ENCODE measurements at places on chromosomes 3 and 15.

DNA sequence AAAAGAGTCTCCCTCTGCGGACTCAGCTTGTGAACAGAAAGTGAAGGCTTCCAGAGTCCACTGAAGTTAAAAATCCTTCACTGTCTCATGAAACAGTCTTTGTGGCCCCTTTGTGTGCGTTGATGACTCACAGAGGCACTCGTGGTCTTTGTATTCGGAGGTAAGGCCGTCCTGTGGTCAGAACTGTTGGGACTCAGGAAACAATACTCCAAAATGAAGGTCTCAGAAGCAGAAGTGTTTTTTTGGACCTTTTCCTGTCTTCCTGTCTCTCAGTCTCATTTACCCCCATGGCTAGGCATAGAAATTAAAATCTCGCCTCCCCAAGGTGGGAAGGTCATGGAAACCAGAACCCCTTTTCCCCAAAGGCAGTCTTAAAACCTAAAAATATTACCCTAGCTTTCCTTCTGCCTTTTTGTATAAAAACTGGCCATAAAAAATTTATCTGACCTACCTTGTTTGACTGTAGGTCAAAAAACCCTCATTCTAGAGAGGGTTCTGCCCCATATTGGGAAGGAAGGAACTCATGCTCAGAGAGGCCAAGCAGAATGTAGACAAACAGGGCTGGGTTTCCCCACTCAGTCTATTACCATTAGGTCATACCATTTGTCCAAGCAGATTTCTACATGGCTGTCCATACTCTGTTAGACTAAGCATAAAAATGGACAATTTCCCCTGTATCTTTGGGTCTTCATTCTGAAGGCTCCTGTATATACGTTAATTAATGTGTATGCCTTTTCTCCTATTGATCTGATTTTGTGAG, 19.1 kb upstream of the EPB42 start:
- no peak for DNase-seq

DNA sequence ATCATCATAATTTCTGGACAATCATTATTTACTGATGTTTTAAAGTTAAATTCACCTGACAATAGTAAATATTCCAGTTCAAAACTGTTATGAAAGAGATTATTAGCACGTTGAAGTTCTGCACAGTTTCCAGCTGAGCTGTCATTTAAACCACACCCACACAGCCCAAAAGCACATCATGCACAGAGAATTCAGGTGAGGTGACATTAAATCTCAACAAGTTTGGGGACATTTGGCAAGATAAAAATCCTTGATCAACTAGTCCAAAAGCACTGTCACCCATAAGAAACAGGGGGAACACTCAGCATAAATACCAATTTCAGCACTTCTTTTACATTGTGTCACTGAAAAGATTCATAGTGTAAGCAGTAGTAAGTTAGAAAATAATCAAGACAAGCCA, 6.9 kb downstream of the NCEH1 start:
- DNase-seq = no peak

DNA sequence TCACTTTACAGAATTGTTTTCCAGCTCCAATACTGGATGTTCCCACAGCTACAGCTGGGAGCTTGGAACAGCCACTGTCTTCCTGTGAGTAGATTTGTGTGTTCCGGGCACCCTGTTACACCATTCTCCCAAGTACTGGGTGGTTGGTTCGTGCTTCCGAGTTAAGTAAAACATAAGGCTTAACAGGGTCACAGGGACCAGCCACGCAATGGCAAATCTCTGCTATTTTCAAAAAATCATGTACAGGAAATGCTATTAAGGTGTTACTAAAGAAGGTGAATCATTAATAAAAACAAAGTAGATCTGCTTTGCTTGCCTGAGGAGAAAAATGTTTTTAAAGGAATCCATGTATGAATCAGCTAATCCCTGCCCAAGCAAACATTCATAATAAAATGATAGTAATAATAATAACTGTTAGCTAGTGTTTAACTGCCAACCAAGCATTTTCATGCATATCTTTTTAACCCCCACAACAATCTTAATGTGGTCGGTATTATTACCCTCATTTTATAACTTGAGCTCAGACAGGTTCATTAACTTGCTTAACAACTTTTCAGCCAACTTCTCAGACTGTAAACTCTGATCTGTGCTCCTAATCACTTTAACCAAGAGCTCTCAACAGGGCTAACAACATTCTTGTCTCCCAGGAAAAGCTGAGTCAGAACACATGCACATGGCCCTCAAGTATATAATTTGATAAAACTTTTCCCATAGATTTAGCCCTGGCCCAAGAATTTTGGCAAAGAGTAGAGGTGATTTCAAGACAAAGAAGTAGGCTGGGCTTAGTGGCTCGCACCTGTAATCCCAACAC, 2.7 kb upstream of the C2CD4A start:
- no peak for DNase-seq

DNA sequence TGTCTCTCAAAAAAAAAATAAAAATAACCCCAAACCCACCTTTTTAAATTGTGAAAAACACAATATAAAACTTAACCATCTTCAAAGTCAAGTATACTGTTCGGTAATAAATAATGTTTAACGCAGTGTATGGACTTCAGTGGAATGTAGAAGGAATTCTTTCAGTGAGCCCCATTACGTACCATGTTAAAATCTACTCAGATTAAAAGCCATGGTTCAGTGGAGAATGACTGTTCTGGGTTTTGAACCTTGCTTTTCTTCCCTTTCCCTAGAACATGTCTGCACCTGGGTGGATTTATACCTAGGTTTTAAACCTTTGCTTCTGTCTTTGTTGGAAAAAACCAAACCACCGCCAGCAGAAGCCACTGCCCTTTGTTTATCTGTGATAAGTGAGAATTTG, 27.5 kb downstream of the DAG1 start:
- no peak for DNase-seq

GRCh38 chr3:44323341-44323955, 15.1 kb upstream of the TCAIM start:
- peak; percentile 43 for DNase-seq

DNA sequence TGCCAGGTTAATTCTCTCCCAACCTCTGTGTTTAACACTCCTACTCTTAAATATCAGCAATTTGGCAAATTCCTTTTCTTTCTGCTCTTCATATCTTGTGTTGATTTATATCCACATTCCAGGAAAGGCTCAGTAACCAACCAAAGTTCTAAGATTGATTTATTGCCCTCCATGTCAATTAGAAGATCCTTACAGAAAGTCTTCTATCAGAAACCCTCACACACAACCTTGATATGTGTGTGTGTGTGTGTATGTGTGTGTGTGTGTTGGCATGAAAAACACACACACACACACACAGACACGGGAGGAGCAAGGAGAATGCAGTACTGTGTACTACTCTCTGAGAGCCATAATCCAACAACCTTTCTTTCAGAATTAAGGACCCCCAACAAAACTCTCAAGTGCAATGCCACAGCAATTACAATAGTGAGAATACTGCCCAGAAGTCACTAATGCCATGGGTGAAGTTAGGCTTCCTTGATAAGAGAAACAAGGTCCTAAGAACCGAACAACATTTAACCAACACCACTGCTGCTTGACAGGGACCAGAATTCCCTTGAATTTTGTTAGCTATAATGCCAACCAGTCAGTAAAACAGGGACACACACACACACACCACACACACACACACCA, 1.1 kb downstream of the LSAMP start:
- no peak for DNase-seq

- DNase-seq = no peak
These were observed 73.9 kb upstream of the KCNH8 start for GRCh38 chr3:19074257-19074900.

GRCh38 chr3:2568929-2569328, 470.3 kb downstream of the CNTN4 start:
- no peak for DNase-seq

- DNase-seq = no peak
These were observed 127.7 kb upstream of the DLG1 start for GRCh38 chr3:197426121-197426566.

GRCh38 chr3:171295484-171296373, 164.5 kb downstream of the TNIK start:
- DNase-seq = no peak

GRCh38 chr15:78638658-78639314, 2.2 kb downstream of the CHRNB4 start:
- no peak for DNase-seq

- no peak for DNase-seq
These were observed 113.5 kb upstream of the CHL1 start for GRCh38 chr3:83096-83495.

GRCh38 chr3:108312656-108313055, 16.3 kb downstream of the HHLA2 start:
- DNase-seq = no peak
